GF-D8 (cell line): ENCODE measurements at places on chromosomes 5 and 9.

DNA sequence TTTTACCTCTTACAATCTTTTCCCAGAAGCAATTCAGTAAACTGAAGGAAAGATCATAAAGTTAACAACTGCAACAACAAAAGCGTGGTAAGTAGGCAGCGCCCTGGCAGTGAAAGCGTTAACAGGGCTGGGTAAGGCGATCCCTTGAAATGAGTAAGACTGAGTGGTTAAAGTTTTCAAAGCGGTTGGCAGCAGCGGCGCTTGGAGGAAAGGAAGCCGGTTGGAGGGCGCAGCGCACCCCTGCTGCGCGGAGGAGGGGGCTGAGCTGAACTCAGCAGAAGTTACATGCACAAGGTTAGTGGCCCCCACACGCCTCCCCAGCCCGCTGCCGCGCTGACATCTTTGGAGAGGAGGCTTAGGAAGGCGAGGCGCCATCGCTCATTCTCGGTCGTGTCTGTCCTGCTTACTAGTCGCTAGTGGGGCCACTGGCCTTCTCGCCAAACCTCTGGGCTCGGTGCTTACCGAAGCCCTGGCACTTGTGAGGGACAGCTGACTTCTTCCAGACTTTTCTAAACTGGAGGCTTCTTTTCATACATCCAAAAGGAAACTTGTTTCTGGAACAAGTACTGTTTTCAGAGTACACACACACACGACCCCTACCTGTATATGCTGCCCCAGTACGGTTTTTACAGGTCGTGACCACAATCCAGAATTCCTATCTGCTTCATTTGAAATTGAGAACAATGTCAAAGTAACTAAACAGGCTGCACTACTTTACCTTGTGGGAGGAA is at the start of gene SH3RF2:
Gene SH3RF2 (plus strand): TSS at position 178 of the 731 bp plus-strand sequence. CDS start 1,351 bp downstream, outside the sequence.
- DNase-seq, result no peak

DNA sequence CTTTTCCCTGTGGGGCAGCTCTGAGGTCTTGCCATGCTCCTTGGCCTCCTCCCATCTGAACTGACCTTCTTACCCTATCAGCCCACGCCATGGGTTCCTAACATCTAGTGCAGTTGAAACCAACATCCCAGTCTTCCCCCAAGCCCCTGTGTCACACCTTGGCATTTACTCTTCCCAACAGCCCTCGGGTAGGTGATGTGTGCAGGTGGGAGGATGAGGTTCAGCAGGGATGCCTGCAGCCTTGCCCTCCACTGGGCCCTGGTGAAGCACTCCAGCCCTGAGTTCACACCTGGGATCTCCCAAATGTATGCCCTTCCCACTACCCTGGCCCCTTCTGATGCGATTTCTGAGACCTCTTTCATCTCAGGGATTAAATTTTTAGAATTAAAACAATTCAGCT is 15.5 kb downstream of the IRX2 start:
- no peak for DNase-seq

GRCh38 chr9:123493627-123494026 is 137.6 kb downstream of the CRB2 start:
- DNase-seq, result no peak

- DNase-seq, result no peak
Measured at GRCh38 chr5:164481270-164481669, 975.9 kb downstream of the MAT2B start.

DNA sequence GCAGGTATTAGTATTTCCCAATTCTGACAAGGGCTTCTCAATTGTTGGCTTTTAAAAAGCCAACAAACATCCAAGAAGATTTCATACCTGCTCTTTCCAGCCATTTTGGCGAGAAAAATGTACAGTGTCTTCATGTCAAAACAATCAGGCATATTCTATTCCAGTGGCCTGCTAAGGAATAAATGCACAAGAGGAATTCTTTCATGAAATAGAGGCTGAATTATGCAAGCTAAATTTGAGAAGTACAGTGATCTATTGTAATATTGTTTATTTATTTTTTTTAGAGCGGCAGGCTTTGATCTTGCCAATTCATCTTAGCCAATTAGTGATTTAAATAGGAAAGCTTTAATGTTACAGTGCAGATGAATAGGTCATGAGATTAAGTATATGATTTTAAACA is 49.3 kb downstream of the NLN start:
- no peak for DNase-seq

- DNase-seq, result no peak
Measured at GRCh38 chr9:133711428-133712220, 26.5 kb downstream of the SARDH start.

DNA sequence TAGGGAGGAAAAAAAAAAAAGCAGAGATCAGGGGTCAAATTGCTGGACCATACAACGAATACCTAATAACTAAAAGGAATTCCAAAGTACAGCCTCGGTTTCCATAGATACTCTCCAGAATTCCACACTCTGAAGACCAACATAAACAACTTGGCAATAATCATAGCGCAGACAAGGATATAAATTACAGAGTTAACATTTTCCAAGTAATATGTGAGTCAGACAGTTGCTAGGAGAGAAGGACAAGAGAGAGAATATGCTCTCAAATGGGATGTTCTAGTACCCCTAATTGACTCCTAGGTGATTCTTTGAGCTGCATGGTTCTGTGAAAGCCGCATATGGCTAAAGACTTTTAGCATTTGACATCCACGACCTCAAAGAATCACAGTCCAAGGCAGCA is 165.2 kb downstream of the FRMD3 start:
- no peak for DNase-seq

GRCh38 chr5:141778206-141778605 is 96.2 kb upstream of the ARAP3 start:
- DNase-seq, result no peak

GRCh38 chr5:59517926-59518585 is 375.5 kb downstream of the PDE4D start:
- no peak for DNase-seq

- DNase-seq, result no peak
Measured at GRCh38 chr9:129841071-129841470, 5.8 kb downstream of the USP20 start.

GRCh38 chr5:32027717-32028458 is 146.2 kb downstream of the GOLPH3 start:
- peak; percentile 52 for DNase-seq

DNA sequence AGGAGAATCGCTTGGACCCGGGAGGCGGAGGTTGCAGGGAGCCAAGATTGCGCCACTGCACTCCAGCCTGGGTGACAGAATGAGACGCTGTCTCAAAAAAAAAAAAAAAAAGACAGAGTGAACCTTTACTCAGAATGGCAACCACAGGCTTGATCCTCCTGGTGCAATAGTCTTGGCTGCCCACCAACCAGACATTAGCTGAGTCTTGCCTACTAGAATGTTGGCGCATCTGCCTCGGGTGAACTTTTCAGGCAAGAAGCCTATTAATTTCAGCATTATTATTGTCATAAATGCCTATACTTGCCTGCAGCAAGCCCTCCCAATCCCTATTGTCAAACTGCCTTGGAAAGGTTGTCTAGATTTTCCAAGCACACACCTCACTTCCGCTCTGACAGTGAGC is 4.2 kb downstream of the SERINC5 start:
- no peak for DNase-seq

GRCh38 chr9:27765266-27766072 is 192.2 kb upstream of the C9orf72 start:
- no peak for DNase-seq

DNA sequence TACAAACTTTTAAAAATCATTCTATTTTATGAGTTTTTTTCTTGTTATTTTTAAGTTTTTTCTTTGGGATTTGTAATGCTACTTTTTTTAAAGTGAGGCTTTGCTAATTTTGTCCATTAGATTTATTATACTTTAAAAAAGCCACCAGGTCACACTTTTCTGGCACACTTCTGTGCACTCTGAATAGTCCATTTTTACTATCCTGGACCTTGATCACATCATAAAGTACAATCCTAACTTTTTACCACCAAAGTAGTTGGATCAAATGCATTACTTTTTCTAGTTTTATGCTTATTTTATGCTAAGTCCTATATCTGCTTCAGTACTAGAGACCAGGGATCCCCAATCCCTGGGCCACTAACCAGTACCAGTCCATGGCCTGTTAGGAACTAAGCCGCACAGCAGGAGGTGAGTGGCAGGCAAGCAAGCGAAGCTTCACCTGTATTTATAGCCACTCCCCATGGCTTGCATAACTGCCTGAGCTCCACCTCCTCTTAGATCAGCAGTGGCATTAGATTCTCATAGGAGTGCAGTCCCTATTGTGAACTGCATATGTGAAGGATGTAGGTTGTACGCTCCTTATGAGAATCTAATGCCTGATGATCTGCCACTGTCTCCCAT is 16.0 kb downstream of the FRRS1L start:
- no peak for DNase-seq

- no peak for DNase-seq
Measured at GRCh38 chr9:111566234-111566633, 33.2 kb downstream of the PTGR1 start.

DNA sequence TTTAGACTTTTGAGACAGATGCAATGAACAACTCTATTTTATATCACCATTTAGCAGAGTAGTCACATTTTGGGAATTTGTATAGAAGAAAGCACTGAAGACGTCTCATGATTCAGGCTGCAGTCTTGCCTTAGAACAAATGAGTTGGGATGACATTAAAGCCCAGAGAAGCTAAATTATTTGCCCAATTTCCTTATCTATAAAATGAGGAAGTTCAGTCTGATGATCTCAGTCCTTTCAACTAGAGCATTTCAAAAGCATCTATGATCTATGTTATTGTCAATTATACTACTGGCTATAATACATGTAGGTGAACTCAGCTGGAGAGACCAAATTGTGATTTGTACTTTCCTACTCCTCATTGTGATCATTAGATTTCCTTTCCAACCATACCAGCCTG is 154.1 kb downstream of the OSTF1 start:
- peak; percentile 9 for DNase-seq

DNA sequence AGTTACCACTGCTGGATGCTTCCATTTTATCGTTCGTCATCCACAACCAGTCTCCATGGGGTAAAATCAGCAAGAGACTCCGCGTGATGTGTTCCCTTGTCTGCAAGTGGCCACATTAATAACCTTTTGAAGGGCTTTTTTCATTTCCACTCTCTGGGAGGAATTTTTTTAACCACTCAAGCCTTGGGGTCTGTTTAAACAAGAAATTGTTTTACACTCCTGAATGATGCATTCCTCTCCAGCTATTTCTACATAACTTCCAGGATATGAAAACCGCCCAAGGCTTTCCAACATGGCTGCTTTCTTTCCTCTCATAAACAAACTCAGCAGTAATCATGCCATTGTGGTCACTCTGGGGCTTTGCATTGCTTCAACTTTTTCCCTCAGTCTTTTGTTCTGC is 217.2 kb upstream of the DAPK1 start:
- no peak for DNase-seq

GRCh38 chr9:132595319-132595718 is 12.9 kb downstream of the BARHL1 start:
- no peak for DNase-seq

DNA sequence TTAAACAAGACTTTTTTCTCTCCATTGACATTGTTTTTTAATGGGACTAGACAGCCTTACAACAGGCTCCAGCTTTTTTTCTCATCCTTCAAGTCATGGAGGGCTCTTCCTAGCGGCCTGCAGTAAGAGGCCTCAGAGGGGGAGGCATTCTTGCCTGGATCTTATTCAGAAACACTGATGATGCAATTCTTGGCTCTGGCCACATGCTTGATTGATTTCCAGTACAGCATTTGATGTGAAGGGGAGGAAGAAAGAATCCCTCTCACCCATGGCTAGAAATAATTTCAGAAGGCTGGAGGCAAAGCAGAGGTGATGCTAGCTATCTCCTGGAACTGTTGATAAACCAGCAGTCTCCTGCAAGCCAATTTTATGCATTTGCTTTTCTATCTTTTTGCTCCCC is 324.8 kb downstream of the PRELID2 start:
- DNase-seq, result no peak

DNA sequence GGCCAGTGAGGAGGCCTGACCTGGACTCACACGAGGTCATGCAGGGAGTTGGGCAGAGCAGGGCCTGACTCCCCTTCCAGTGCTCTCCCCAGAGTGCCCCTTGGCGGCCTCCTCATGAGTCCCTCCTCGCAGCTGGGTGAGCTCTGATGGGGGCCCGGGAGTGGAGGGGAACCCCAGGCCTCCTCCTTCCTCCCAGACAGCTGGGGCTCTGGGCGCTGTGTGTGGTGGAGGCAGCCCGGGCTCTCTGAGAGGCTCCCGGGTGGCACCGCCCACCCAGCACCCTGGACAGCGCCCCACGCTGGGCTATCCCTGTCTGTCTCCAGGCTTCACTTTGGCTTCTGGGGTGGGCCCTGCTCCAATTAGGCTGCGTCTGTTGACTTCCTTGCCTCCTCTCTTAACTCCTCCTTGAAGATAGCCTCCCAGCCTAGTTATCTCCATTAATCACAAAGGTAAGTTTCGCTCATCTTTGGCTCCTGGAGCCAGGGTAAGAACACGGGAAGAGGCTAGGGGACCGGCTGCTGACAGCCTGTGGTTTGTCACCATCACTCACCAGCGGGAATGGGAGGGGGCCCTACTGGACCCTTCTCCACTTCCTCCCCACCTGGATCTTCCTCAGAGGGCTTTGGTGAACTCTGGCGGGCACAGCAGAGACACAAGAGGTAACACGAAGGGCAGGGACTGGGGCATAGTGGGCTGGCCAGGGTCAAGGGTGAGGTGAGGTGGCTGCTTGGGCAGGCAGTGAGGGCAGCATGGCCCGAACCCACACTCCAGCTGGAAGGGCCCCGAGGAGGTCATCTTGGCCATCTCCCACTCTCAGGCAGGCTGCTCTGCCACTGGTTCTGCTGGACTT is 13.1 kb downstream of the PSD2 start:
- DNase-seq, result no peak

GRCh38 chr9:92424340-92424739 is at the start of gene OMD:
TSS of gene OMD (minus strand) at chr9:92424471. CDS start at chr9:92417558, 6,913 bp downstream.
- no peak for DNase-seq

DNA sequence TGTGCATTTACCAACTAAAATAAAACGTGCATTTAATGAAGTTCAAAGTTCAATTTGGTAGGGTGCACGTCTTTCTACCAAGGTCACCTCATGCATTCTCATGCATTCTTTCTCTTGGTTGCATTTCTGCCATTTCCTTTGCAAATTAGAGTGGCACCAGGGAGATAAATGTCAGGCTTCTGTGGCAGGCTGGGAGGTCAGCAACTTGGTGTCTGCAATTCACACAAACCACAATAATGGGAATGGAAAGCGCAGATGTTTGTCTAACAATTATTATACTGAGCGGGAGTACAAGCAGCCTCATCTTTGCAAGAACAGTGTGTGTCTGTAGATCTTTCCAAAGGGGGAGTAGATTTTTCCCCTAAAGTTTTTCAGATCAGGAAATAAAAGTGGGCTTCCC is 411.7 kb downstream of the DMRT2 start:
- no peak for DNase-seq

- no peak for DNase-seq
Measured at GRCh38 chr5:176779537-176779936, 30.8 kb upstream of the UNC5A start.

DNA sequence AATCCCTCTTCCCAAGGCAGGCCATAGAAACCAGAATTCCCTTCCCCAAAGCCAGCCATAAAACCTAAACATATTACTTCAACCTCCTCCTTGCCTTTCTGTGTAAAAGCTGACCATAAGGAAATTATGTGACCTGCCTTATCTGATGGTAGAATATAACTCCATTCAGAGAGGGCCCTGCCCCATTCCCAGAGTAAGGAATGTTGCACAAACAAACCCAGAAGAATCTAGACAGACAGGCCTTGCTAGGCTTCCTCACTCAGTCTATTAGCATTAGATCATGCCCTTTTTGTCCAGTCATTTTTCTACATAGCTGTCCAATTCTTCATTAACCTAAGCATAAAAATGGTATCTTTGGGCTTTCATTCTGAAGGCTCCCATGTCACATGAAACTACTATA is 17.8 kb upstream of the IFNB1 start:
- DNase-seq, result no peak
